Right lung (tissue), 10 donors: ENCODE measurements at places on chromosomes 16 and 17.

- no peak for DNase-seq
Measured at GRCh38 chr17:557371-557770, 157.3 kb downstream of the VPS53 start.

GRCh38 chr17:41511716-41512115 is 6.3 kb upstream of the KRT13 start:
- no peak for DNase-seq

- no peak for DNase-seq
Measured at GRCh38 chr17:80604009-80604669, 59.5 kb downstream of the RPTOR start.

DNA sequence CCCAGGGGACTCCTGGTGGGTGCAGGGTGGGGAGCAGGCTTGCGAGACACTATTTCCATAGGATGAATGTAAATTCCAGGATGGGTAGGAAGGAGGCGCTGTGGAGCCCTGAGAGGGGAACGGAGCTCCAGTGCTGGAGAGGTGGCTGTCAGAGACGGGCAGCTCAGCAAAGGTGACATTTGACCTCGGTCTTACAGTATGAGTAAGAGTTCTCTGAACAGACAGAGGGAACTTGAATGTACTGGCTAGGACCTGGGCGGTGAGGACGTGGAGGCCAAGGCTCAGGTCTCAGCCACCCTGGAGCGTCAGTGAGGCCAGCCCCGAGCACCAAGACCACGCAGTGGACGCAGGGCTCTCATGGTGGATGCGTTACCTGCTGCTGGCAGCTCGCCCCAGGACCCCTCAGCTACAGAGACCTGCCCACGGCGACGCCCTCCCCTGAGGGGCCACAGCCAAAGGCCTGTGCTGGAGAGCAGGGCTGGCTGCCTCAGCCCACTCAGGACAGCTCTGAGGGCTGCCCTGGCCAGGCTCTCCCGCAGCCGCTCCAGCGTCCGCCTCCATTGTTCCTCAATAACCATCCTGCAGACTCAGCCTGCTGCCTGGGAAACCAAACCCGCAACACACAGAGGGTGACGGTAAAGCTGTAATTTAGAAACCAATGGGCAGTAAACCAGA is 65.9 kb upstream of the TNRC6C start:
- DNase-seq: no peak

GRCh38 chr17:27551701-27552248 is 79.2 kb upstream of the LGALS9 start:
- no peak for DNase-seq

DNA sequence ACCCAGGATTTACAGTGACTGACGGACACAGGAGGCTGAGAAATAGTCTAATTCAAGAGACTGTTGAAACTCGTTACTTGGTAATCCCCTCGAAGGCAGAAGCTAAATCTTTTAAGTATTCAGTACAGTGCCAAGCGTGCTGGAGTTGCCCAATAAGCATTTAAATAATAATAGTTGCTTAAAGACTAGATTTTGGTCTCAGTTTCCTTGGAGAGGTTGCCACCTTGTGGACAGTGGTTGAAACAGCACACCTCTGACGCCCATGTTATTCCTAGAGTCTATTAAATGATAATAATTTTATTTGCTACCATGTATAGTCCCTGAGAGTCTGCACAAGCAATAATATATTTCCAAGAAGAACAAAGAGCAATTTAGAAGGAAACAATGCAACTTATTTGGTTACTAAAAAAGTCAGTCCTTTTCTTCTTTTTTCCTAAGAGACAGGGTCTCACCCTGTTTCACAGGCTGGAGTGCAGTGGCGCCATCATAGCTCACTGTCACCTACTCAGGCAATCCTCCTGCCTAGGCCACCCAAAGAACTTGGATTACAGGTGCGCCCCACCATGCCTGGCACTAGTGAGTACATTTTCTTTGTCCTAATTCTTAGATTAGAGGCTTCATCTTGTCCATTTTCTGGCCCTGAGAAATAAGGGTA is 138.0 kb upstream of the NUDT7 start:
- DNase-seq: no peak

GRCh38 chr16:4663777-4664465 is 29.4 kb upstream of the NUDT16L1 start:
- DNase-seq: no peak

DNA sequence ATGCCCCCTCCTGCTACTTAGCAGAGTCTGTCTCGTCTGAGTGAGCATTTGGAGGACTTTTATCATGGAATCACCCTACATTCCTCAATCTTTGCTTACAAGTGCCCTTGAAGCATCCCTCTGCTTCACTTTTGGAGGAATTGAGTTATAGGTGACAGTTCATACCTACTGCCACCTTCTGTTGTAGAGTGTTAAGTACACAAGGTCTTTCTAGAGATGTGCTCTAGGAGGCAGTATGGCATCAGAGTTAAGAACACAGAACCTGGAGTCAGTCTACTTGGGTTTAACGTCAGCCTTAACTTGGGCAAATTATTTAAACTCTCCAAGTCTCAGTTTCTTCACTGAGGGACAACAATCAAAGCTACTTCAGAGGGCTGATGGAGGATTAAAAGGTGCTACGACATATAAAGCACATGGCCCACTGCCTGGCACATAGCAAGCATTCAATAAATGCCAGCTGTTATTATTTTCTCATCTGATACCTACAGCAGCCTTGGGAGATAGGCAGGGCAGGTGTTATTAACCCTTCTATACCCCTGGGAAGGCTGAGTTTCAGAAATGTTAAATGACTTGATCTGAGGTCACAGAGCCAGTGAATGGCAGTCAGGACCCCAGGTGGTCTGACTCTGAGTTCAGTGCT is 62.2 kb downstream of the UTP18 start:
- DNase-seq: no peak

GRCh38 chr16:62036101-62036801 is at the start of gene CDH8:
Gene CDH8, minus strand, starts transcription at chr16:62036438. Its CDS starts 15,035 bp downstream, at chr16:62021403.
- DNase-seq: no peak

- DNase-seq: peak; percentile 86
Measured at GRCh38 chr17:43398724-43399595, at the start of gene ARL4D. Gene ARL4D, plus strand, starts transcription at chr17:43398993. Its CDS starts 740 bp downstream, at chr17:43399733.

GRCh38 chr17:68356949-68357455 is 65.7 kb downstream of the ARSG start:
- no peak for DNase-seq

GRCh38 chr17:39787041-39787440 is 49.3 kb downstream of the GRB7 start:
- DNase-seq: no peak

DNA sequence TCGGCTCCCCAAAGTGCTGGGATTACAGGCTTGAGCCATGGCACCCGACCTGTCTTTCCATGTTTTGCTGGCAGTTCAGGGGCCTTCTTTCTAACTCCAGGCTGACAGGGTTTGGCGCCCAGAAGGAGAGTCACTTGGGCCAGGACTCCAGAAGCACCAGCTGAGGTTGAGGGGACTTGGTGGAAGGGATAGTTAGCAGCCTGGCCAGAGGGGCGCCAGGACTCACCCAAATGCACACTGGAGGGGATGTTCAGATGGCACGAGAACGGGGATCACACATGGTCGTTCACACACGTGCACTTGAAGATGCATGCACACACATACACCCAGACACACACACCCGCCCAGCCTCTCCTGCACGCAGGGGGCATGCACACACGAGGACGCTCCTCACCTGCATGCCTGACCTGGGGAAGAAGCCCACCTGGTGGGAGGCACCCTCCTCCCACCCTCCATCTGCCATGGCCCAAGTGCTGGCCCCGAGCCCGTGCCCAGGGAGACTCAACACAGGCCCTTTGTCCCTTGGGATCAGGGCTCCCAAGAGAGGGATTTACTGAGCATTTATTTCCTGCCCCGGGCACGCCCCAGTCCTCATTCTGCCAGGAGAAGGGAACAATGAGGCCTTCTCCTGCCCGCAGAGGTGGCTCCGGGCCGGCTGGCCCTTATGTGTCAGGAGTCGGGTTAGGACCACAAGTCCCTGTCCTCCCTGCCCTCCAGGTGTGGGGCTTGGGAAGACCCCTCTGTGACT is 2.3 kb upstream of the PRSS21 start:
- DNase-seq: no peak

GRCh38 chr16:2194852-2195321 is 1.5 kb downstream of the CASKIN1 start:
- no peak for DNase-seq

GRCh38 chr17:45814622-45815606 is 29.8 kb upstream of the SPPL2C start:
- DNase-seq: no peak

DNA sequence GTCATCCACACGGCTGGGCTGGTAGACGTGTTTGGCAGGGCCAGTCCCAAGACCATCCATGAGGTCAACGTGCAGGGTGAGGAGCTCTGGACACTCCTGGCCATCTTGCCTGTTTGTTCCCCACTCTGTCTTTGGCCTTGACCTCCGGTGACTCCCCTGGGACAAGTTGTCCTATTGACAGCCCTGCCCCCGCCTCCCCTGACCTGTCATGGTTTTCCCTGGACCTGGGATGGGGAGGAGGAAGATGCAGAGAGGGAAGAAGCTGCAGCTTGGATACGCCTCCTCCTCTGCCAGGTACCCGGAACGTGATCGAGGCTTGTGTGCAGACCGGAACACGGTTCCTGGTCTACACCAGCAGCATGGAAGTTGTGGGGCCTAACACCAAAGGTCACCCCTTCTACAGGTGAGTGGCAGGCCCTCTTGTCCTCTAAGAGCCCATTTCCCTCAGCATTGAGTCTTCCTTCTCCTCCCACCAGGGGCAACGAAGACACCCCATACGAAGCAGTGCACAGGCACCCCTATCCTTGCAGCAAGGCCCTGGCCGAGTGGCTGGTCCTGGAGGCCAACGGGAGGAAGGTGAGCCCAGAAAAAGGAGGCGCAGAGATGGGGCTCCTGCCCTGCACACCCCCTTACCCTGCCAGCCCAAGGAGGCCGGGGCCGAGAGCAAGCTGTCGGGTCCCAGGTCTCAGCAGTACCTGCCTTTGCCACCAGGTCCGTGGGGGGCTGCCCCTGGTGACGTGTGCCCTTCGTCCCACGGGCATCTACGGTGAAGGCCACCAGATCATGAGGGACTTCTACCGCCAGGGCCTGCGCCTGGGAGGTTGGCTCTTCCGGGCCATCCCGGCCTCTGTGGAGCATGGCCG is 1.4 kb downstream of the HSD3B7 start:
- DNase-seq: no peak

GRCh38 chr17:82051776-82052637 is at the start of the genes GPS1 and RFNG:
Gene GPS1, plus strand, starts transcription at chr17:82051898. Its CDS starts 34 bp downstream, at chr17:82051932.
Gene RFNG, minus strand, starts transcription at chr17:82051811. Its CDS starts 45 bp downstream, at chr17:82051766.
- no peak for DNase-seq

GRCh38 chr16:87431926-87432325 is 39.8 kb downstream of the MAP1LC3B start:
- no peak for DNase-seq

GRCh38 chr17:2061441-2061958 is 6.6 kb downstream of the HIC1 start:
- DNase-seq: no peak

- no peak for DNase-seq
Measured at GRCh38 chr16:88476203-88476602, 23.1 kb downstream of the ZFPM1 start.
